ENCODE measurements at places on chromosomes 3 and 15. TPM values are rescaled to one million over a fixed set of nuclear protein-coding genes. Genes with fewer than 3 reads are reported as not detected.

- DNase-seq = peak; percentile 10
Observed at GRCh38 chr15:39874890-39875549, 45.0 kb downstream of the GPR176 start.

Gene C3orf38
- 21.8 TPM for total RNA-seq

Gene SLC2A2
- not detected for total RNA-seq

- DNase-seq = no peak
Observed at GRCh38 chr15:89917442-89918101, 4.8 kb upstream of the ARPIN start.

Gene PLA2G4E
- total RNA-seq = not detected

- no peak for DNase-seq
Observed at GRCh38 chr3:194928831-194929577, 243.3 kb downstream of the FAM43A start.

Gene SHF
- total RNA-seq = 22.3 TPM

- DNase-seq = no peak
Observed at GRCh38 chr3:141384575-141384974, 16.3 kb downstream of the ZBTB38 start.

Gene NPAP1
- not detected for total RNA-seq

Gene LMCD1
- 1.3 TPM for total RNA-seq

DNA sequence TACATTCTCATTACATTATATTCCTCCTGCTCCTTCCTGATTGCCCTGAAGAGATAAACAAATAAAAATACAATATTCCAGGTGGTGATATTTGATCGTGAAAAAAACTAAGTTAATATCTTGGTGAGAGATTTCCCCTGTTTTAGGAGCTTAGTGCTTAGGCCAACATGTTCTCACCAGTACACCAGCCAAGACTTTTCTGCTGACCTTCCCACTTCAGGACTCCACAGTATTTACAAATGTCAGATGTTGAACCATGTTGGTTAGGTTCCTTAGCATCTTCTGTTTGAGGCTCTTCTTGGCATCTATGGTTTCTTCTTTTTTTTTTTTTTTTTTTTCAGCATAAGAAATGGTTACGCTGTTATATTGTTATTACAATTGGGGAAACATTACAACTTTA lies 247.0 kb downstream of the IL5RA start:
- DNase-seq = no peak

Gene KIF7
- 4.6 TPM for total RNA-seq

GRCh38 chr3:163368168-163368567 lies 1710.1 kb downstream of the SI start:
- no peak for DNase-seq

Gene SCN11A
- 0.09 TPM for total RNA-seq

DNA sequence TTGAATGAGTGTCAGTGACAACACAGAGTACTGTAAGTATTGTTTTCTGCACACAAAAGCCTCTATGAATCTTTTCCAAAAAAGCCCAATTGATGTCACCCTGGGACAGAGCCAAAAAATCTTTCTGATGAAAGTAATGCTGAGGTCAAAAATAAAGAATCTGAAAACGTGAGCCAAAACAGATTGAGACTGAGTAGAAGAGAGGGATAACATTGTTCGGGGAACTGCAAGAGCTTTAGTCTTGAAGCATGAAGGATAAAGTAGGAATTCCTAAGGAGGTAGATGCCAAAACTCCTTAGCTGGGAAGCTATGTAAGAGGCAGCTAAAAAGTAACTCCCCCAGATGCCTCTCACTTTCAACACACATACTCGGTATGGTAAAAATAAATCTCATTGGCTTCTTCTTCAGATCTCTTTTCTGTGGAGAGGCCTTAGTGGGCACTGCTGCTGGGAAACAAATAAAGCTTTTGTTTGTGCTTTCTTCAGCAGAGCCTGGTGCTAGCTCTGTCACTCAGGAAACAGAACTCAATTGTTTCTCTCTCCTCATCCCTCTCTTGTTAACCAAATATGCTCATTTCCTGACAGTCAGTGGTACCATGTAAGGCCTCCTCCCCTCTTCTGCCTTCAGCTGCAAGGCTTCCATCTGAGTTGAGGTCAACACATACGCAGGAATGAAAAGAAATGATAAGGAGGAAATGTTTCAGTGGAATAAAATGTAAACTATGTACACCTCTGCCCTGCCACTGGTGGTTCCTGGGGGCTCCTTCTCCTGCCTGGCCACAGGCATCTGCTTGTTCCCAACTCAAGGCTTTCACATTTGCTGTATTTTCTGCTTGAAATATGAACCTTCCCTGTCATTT lies 58.1 kb downstream of the CD200 start:
- no peak for DNase-seq

GRCh38 chr3:190013943-190014924 lies 106.5 kb downstream of the P3H2 start:
- DNase-seq = no peak

GRCh38 chr15:47293466-47294162 lies 423.7 kb upstream of the SEMA6D start:
- no peak for DNase-seq

- no peak for DNase-seq
Observed at GRCh38 chr3:71806736-71807135, 21.8 kb upstream of the PROK2 start.

DNA sequence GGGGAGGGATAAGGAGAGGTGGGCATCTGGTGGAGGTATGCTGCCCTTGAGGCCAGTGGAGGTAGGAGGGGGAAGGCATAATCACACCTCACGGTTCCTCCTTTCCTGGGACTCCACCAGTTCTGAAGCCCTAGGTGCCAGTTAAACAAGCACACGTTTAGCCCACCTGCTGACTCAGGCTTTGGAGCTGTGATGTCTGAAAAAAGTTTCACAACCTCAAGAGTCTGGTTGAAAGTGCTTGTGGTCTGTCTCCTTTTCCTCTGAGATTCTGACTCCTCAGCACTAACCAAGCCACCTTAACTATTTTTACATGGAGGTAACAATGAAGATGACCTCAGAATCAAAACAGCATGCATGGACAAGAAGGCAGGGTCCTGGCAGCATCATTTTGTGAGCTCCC lies 23.0 kb downstream of the HPS3 start:
- DNase-seq = peak; percentile 13

DNA sequence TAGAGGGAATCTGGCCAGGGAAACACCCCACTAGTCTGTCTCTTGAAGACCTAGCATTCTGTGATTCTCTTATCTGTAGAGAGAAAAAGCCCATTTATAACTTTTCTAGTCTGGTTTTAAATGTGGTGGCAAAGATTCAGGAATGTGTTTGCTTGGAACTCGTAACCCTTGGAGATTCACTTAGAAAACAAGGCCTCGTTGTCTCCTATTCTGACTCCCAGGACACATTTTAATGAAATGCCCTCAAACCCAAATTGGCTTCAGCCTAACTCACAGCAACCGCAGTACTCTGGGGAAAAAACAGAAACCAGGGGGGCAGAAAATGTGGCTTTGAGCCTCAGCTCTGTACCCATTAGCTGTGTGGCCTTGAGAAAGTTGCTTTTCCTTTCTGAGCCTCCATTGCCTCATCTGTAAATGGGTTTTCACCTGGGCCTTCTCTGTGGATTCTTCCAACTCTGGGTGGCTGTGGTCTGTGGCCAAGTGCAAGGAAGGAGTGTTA lies 36.5 kb downstream of the RPLP1 start:
- no peak for DNase-seq

GRCh38 chr15:58348095-58348812 lies 83.5 kb upstream of the LIPC start:
- DNase-seq = no peak

GRCh38 chr3:54818486-54818885 lies 109.4 kb downstream of the LRTM1 start:
- no peak for DNase-seq

Gene CTXN2
- total RNA-seq = not detected

Gene TM4SF18
- total RNA-seq = not detected

DNA sequence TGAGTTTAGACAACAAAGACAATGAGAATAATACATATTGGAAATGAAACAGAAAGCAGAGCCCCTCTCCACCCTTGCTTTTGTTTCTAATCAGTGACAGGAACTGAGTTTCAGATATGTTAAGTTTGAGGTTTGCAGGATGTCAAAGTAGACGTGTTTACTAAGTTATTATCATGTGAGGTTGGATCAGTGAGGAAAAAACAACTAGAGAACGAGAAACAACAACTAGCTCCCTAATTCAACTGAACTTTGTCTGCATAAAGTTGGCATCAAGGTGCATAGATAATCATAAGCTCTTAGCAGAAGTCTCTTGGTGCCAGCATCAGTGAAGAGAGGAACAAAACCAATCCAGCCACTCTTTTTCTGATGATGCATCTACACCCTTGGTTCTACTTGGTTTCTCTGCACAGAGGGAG lies 491.1 kb upstream of the NR2F2 start:
- no peak for DNase-seq

DNA sequence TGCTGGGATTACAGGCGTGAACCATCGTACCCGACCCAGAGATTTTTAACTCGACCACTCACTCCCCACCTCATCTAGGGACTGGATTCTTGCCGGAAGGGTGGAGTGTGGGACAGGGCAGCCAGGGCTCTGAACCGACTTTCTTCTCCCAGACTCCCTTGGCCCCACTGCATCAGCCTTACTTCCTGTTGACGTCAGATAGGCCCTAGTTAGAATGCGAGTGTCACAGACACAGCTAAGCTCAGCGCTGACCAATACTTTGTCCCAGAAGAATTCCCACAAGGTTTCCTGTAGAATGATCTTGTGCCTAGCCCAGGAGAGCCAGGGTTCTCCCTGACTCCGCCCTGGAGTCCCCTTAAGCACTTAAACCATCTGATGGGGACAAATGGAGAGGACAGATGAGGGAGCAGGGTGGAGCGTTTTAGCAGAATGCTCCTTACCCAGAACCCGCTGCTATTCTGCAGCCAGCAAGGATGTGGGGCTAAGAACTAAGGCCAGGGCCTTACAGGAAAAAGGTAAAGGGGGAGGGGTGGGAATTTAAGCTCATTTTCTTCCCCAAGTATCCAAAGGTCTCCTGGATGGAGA lies 5.8 kb upstream of the TUSC2 start:
- no peak for DNase-seq

GRCh38 chr3:82654708-82655107 lies 893.3 kb upstream of the GBE1 start:
- no peak for DNase-seq

- no peak for DNase-seq
Observed at GRCh38 chr15:87686841-87687522, 569.6 kb downstream of the NTRK3 start.

DNA sequence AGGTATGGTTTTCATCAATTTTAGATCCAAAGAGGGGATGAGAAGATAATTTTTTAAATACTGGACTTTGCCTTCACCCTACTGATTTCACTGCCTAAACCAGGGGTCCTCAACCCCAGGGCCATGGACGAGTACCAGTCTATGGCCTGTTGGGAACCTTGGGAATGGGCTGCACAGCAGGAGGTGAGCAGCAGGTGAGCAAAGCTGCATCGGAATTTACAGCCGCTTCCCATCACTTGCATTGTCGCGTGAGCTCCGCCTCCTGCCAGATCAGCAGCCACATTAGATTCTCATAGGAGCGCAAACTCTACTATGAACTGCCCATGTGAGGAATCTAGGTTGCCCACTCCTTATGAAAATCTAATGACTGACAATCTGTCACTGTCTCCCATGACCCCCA lies 76.3 kb upstream of the TTBK2 start:
- no peak for DNase-seq

- DNase-seq = no peak
Observed at GRCh38 chr3:146470425-146470990, 1.1 kb upstream of the PLSCR2 start.

GRCh38 chr3:132448216-132448961 lies 31.1 kb downstream of the DNAJC13 start:
- no peak for DNase-seq

GRCh38 chr15:48285329-48286214 lies 45.7 kb upstream of the DUT start:
- DNase-seq = no peak

Gene PRTG
- total RNA-seq = not detected

DNA sequence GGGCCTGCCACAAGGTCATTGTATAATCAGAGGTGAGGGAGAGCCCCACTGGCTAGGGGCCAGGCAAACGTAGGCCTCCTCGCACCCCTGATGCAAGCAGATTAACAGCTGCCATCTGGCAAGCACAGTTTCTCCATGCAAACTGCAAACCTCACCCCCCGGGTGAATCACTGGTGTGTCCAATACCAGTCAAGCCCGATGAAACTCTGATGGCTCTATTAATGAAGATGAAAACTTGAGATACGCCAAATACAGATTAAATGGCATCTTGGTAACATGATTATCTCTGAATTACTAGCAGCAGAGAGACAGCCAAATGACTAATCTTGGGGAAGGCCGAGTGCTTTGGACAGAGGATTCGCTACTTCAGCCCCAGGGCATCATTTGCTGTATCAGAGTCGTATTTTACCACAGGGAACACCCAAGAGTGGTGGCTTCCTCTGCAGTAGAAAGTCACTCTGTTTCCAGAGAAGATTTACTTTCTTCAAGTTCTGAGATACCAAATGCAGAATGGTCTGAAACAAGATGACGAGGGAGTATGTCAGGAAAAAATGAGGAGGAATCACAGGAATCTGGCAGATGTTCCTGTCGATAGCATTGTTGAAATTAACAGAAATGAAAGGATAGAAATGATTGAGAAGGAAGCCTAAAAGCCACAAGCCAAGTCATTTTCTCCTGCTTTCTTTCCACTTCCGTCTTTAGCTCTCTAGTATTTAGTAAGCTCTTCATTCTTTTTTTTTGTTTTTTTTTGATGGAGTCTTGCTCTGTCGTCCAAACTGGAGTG lies 96.2 kb upstream of the NR2F2 start:
- no peak for DNase-seq
